Inflammatory macrophage treated with lipopolysaccharide for 4 hours (primary cell): ENCODE measurements at places on chromosomes 4 and X.

- DNase-seq: no peak
Observed at GRCh38 chr4:7206911-7207567, 14.7 kb downstream of the SORCS2 start.

DNA sequence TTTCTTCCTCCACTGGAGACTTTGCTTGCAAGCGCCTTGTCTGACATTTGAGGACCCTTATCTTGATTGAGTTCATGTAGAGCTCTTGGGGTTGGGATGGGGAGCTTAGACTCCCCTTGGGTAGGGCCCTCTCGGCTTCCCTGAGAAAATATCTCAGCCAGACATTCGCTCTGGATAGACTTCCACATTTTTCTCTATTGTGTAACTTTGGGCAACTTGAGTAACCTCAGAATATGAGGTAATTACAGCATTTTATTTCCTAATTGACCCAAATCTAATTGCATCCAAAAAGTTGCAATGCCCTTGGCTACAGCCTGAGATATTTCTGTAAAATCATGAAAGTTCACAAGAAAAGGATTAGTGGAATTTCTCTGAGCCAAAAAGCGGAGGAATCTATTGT, 102.8 kb upstream of the MXRA5 start:
- peak; percentile 44 for DNase-seq

GRCh38 chr4:120084327-120084726, 17.7 kb upstream of the MAD2L1 start:
- no peak for DNase-seq

GRCh38 chr4:20393486-20394100, 141.9 kb downstream of the SLIT2 start:
- no peak for DNase-seq

DNA sequence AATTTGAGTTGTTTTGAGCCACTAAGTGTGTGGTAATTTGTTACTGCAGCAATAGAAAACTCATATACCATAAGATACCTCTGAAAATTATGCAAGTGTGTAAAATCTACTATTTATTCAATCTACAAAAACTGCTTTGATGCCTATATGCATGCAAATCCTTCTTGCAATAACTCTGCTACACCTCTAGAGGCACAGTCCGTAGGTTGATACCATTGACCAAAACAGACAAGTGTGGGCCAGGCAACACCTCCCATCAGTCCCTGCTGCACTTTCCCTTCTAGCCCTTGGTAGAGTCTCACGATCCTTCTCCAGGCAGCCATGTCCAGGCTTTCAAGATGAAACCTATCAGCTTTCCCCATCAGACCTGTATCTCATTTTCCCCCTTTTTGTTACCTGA, 48.8 kb upstream of the FAM9A start:
- DNase-seq: no peak

DNA sequence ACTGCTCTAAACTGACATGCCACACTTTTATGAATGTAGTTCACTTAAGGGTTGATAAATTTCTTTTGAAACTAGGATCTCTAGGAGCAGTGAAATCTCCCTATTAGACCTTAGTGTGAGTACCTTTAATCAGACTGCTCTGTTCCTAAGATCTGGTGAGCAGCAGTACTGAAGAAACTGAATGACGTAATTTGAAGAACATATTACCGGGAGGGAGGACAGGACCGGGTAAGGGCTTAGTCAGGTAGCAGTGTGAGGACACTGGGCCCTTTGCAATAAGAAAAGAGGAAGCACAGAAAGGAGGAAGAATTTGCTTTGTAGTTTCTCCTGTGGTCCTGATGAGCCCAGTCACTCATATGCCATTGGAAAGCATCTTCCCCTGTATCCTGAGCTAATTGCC, 255.2 kb downstream of the THOC2 start:
- no peak for DNase-seq

DNA sequence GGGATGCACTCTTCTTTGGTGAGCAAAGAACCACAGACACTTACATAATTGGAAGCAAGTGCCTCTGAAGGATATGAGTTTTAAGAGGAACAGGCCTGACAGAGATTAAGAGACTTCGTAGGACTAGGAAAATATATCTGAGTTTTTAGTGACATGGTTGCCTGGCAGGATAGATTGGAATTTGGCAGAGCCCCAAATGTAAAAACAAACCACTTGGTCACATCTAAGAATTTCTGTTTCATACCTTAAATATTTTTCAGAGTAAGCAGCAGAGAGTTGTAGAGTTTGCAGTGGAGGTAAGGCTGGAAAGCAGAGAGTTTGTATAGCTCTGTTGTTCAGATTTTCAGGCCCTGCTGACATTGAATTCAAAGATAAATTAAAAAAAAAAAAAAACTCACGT, 150.1 kb upstream of the MAGEB2 start:
- DNase-seq: no peak

DNA sequence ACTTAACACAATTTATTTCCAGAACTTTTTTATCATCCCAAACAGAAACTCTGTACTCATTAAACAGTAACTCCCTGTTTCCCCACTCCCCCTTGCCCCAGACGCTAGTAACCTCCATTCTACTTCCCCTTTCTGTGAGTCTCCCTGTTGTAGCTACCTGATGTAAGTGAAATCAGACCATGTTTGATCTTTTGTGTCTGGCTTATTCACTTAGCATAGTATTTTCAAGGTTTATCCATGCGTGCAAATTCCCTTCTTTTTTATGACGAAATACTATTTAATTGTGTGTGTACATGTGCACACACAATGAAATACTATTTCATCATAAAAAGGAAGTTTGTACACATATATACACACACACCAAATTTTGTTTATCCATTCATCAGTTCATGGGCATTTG, 5.2 kb downstream of the PKD2 start:
- DNase-seq: peak; percentile 57

GRCh38 chr4:112861691-112862674, 187.5 kb upstream of the ANK2 start:
- no peak for DNase-seq

GRCh38 chrX:13824746-13825145, 7.9 kb upstream of the GPM6B start:
- DNase-seq: no peak

DNA sequence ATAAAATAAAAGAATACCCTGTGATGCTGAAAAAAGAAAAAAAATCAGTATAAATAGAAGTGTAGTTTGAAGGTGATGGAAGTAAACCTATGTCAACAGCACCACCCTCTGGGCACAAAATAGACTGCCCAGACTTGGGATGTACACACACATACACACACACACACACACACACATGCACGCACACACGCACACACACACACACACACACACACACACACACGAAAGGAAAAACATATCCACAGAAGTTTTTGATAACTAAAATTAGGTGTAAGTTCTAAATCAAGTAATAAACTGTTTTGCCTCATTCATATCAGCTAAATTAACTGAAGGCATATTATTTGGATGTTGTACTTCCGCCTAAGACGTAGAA, 40.5 kb downstream of the ANXA5 start:
- DNase-seq: no peak

- peak; percentile 42 for DNase-seq
Observed at GRCh38 chr4:141126769-141127168, 6.5 kb downstream of the RNF150 start.

DNA sequence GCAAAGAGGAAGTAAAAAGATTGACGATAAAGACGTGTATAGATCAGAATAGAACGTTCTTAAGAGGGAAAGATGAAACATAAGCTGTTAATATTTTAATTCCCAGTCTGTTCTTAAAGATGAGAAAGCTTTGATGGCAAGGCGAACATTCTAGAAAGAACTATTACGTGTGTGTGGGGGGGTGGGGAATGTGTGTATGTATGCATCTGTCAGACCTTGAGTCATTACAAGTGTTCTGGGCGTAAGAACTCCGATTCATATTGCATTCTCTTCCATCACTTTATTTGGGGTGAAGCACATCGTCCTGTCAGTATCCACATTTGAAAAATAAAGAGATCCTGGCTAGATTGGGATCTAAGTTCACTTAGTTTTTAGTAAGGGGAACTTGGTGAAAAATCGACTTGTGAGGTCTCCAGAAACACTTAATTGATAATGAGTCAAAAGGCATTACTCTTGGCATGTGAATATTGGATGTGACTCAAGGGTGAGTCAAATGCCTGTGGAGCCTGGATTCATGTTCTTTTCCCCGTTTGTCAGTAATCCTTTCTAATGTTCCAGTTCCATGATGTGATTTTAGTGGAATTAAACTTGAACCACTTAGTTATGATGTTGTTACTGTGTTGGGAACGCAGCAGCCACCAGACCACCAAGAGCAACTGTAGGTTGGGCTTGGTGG, 3.1 kb downstream of the SMS start:
- DNase-seq: no peak

- no peak for DNase-seq
Observed at GRCh38 chrX:129641941-129642340, 12.8 kb downstream of the APLN start.

DNA sequence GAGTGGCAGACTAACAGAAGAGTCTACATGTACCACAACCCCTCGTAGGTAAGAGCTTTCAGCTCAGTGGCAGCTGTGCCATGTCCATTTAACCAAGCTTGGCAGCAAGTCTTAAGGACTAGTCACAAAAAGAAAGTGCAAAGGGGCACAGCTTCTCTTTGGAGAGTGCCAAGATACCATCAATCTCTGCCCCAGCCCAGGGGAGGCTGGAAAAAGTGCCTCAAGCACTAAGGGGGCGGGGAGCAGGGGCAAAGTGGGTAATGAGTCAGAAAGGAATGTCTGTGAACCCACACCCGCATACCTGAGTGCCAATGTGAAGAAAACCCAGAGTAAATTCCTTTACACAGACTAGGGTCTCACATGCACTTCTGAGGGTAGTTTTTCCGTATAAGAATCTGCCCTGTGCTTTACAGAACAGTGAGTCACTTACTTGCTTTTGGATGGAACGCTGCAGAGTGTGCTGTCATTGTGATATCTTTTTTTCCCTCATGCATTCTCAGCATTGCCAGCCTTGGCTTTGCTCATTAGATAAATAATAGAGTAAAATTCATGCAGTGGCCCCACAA, 219.8 kb downstream of the ZNF674 start:
- DNase-seq: no peak

DNA sequence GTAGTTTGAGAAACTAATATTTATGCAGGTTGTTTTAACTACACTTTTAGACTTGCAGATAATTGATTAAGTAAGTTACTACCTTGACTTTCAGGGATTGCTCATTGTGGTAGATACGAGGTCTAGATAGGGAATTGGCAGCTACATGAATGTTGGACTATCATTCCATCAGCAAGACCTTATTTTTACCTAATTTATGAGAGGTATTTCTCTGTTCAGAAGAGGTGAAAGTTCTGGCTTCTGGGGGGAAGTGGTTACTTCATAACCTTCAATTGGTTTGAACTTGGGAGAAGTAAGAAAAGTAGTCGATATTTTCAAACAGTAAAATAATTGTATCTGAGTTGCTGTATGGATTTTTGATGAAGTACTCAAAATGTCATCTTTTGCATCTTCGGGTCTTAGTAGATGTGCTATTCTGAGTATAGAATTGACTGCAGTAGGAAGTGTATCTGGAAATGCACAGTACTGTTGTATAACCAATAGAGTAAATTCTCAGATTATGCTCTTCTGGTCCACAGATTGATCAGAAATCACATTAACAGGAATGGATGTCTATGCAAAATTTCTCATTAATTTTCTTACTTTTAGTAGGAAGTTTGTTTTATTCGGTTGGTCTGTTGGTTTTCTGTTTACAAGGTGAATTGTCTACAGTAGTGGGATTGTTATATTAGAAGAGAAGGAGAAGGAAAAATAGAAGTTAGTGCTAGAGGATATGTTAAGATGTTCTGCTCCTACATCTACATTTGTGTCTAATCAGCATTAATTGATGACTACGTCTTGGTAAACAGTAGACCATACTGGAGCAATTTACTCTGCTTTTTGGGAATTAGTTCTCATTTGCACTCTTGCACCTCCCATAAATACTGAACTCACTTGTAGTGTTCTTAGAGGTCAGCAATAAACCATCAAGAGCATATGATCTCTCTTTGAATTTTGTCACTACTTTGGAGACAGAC, 3.0 kb downstream of the NFKB1 start:
- no peak for DNase-seq

DNA sequence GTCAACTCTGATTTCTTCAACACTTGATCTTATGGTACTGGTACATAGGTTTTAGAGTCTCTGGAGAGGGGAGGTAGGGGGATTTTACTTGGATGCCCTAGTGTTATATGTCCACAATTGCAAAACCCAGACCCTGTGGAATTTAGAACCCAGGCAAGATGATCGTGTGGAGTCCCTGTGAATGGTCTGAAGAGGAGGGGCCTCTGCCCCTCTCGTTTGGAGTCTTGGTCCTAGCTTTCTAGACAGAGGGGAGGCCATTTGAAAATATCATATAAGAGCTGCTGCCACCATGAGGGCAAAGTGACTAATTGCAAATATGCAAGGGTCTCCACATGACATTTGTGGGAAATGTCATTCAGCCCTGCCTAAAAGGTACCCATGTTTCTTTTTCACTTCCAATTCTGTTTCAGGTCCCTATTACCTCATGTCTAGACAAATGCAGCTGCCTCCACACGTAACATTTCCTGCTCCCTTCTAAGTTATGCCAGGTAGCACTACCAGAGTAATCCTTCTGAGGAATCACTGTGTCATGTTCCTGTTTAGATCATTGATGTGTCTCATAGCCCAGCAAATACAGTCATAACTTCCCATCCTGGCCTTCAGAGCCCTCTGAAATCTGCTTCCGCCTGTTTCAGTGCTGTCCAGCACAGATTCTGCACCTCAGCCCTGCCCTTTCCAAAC, 126.8 kb downstream of the KLHL8 start:
- DNase-seq: peak; percentile 57

DNA sequence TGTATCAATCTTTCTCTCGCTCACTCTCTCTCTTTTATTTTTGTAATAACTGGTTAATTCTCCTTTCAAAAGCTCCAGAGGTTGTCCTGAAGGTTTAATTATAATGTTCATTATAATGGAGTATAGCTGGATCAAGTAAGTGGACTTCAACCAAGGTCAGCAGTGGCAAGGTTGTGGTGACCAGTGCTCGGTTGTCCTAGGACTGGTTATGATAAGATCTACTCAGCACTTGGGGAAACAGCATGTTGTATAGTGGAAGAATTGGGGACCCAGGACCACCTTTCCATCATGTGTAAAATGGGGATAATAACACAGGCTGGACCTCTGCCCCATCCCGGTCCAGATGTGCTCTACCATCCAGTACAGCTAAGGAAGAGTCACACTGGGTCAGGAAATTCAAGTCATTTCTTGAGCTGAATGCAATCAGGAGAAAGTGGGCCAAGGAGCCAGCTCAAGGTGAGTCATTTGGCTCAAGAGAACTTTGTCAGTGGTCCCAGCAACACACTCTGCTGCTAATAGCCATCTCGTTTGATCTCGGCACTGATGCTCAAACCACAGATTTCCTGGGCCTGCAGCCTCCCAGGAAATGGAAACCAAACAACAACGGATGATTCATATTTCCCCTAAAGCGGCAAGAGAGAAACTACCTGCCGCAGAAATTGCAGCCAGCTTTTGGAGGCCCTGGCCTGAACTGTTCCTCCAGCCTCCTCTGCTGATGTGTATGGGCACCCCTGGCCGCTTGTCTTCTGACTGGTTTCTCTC, 123.6 kb upstream of the RBPJ start:
- DNase-seq: peak; percentile 52

- no peak for DNase-seq
Observed at GRCh38 chrX:129958083-129958465, 24.4 kb upstream of the BCORL1 start.

GRCh38 chr4:117331817-117332216, 246.4 kb upstream of the TRAM1L1 start:
- DNase-seq: no peak
